HFFc6 (cell line): ENCODE measurements at places on chromosomes 1 and 21.

- DNase-seq, result no peak
Observed at GRCh38 chr1:41226815-41227434, 15.2 kb downstream of the SCMH1 start.

DNA sequence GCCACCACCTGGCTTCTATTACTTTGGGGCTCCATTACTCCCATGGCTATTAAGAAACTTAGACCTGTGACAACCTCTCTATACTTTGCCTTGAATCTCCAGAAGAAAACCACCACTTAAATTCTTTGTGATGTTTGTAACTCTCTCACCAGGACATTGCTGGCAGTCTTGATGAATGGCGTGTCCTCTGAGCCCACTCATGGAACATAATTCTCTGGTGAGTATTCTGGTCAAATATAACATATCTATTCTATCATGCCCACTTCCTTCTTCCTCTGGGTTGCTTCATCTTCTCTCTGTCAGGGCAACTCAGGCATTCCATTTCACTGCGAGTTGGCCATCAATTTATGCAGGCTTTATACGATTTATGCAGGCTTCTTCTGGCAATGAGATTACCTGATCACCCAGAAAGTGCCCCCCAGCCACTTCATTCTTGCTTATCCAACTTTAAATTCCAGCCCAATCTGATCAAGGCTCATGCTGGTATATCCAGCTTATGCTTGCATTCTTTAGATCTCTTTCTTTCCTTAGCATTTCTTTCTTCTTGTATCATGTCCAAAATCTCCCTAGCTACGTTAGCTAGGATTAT, 112.0 kb upstream of the CHRM3 start:
- DNase-seq, result peak; percentile 81

DNA sequence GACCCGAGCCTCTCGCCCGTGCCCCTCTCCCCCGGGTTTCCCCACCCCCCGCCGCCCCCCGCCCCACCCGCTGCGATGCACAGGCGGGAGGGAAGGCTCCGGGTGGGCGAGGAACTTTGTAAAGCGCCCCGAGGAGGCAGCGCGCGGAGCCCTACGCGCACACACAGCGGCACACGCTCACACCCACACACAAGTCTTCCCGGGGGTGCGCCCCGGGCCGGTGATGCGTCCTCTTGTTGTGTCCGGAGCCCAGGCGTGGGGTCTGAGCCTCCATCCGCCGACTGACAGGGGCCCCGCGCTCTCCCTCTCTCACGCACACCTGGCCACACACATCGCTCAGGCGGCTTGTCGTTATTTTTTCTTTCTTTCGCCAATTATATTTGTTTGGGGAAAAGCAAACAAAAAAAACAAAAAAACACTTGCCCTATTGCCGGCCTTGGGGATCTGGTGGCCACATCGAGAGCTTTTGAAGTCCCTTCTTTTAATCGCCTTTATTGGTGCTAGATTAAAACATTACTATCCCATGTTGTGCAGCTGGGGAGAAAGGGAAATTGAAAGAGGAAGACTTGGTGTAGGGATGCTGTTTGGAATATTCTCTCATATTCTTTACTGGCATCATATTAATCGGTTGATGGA, 770 bp downstream of the NTNG1 start:
- no peak for DNase-seq

GRCh38 chr1:221469476-221469875, 272.4 kb downstream of the DUSP10 start:
- no peak for DNase-seq

- DNase-seq, result peak; percentile 52
Observed at GRCh38 chr1:236868625-236869467, 73.8 kb downstream of the MTR start.

- peak; percentile 71 for DNase-seq
Observed at GRCh38 chr1:180117764-180118116, 36.9 kb upstream of the QSOX1 start.

GRCh38 chr1:208166340-208167138, 77.6 kb downstream of the PLXNA2 start:
- no peak for DNase-seq

- no peak for DNase-seq
Observed at GRCh38 chr1:232822530-232822929, 17.3 kb downstream of the MAP10 start.

DNA sequence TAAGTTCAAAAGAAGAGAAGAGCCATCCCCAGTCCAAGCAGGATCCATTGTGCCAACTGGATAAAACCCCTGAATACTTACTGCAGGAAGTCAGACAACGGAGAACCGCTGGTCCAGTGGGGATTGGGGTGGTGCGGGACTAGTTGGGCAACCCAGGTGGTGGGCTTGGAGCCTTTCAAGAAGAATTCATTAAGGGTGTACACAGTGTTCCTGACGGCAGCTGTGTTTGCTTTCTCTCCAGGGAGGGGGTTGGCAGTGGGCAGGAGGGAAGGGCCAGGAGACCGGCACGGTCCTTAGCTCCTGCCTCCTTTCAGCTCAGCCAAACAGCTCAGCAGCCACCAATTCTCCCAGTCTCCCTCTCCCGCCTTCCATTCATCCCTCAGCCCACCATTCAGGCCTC, 7.1 kb upstream of the CDK18 start:
- DNase-seq, result no peak
